ENCODE measurements at places on chromosomes 7 and 10. TPM values are rescaled to one million over a fixed set of nuclear protein-coding genes. Genes with fewer than 3 reads are reported as not detected.

GRCh38 chr10:24417053-24417452, 208.1 kb downstream of the KIAA1217 start:
- peaks cover 6% of the 10 kb centered on the region for H3K27me3 ChIP-seq
- no peak overlapping the region for H3K4me3 ChIP-seq
- H3K27ac ChIP-seq, result no peak overlapping the region
- peaks cover 3% of the 10 kb centered on the region for H3K36me3 ChIP-seq
- no peak for DNase-seq
- peaks cover 8% of the 10 kb centered on the region for H3K4me1 ChIP-seq

DNA sequence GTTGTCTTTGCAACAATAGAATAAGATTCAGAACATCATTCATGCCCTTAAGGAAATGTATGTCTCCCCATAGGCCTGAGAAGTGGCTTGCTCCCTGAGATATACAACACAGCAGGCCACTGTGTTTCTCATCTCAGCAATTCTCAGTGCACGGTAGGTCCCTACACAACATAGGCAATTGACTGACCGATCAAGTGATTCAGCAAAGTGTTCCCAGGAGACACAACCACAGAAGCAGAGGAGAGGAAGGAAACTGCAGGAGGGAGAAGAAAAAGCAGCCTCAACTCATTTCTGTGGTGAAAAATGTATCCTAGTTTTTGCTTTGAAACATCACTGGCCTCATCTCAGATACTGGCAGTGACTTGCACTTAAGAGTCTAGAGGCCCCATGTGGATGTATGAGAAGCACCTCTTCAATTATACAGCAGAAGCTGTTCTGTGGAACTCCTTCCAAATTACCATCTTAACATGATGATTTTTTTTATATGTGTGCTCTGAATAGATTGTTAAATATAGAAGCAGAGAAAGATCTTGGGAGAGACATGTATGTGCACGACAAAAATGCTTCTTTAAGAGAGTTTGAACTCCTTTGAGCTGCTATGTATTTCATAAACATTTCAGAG, 306.8 kb downstream of the XPNPEP1 start:
- no peaks in the 10 kb centered on the region for H3K4me1 ChIP-seq
- H3K4me3 ChIP-seq, result no peak overlapping the region
- no peaks in the 10 kb centered on the region for H3K27me3 ChIP-seq
- no peak overlapping the region for H3K27ac ChIP-seq
- DNase-seq, result no peak

GRCh38 chr7:5296015-5296610, 13.4 kb downstream of the SLC29A4 start:
- peaks cover 4% of the 10 kb centered on the region for H3K36me3 ChIP-seq
- H3K27ac ChIP-seq, result no peak overlapping the region
- H3K4me3 ChIP-seq, result peak overlapping the region; percentile 83
- DNase-seq, result no peak
- H3K4me1 ChIP-seq, result peaks cover 9% of the 10 kb centered on the region

DNA sequence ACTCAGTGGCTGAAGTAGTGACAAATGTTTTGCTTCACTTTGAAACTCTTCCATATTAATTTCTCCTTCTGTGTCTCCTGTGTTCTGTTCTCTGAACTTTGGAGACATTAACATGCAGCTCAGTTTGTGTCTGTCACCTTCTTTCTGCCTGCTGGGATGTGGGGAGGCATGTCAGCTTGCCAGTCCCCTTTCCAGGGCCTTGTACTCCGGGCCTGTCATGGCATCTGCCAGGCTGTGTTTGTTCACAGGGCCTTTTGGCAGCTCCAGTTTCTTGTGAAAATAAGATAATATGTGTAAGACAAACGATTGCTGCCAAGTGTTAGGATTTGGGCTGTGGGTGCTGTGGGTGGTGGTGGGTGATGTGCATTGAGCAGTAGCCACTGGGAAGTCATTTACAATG, 76.1 kb upstream of the ELMO1 start:
- no peaks in the 10 kb centered on the region for H3K36me3 ChIP-seq
- H3K4me1 ChIP-seq, result peaks cover 3% of the 10 kb centered on the region
- no peak for DNase-seq

DNA sequence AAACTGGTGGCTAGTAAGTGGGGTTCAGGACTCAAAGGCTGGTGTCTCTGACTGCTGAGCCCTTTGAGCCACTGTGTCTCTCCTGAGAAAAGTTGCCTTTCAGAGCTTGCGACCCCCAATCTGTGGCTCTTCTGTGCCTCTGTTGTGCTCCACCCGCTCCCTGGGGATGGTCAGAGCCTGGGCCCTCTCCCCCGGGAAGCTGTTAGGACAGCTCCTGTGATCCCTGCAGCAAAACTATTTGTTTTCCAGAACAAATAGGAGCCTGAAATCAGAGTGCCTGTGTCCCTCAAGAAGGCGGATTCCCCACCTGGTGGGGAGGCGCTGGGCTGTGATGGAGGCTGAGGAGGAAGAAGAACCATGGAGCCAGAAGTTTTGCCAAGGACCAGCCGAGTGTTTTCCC, 56.4 kb upstream of the MXI1 start:
- DNase-seq, result no peak
- H3K4me3 ChIP-seq, result no peak overlapping the region
- no peak overlapping the region for H3K27ac ChIP-seq
- H3K4me1 ChIP-seq, result peaks cover 14% of the 10 kb centered on the region
- peaks cover 15% of the 10 kb centered on the region for H3K27me3 ChIP-seq
- peaks cover 3% of the 10 kb centered on the region for H3K36me3 ChIP-seq

- no peak overlapping the region for H3K27ac ChIP-seq
- no peak for DNase-seq
- no peak overlapping the region for H3K4me3 ChIP-seq
- H3K27me3 ChIP-seq, result peaks cover 4% of the 10 kb centered on the region
- peaks cover 7% of the 10 kb centered on the region for H3K4me1 ChIP-seq
Observed at GRCh38 chr10:78413076-78414055, 379.7 kb downstream of the RPS24 start.

GRCh38 chr10:118790058-118790457, 35.3 kb upstream of the CACUL1 start:
- no peak overlapping the region for H3K4me3 ChIP-seq
- no peaks in the 10 kb centered on the region for H3K4me1 ChIP-seq
- no peaks in the 10 kb centered on the region for H3K27me3 ChIP-seq
- no peak for DNase-seq
- no peaks in the 10 kb centered on the region for H3K36me3 ChIP-seq

- H3K36me3 ChIP-seq, result no peaks in the 10 kb centered on the region
- no peak for DNase-seq
- no peak overlapping the region for H3K4me3 ChIP-seq
- no peak overlapping the region for H3K27ac ChIP-seq
- no peaks in the 10 kb centered on the region for H3K27me3 ChIP-seq
Observed at GRCh38 chr10:55747244-55747643, 613.8 kb downstream of the ZWINT start.

GRCh38 chr7:69213878-69214277, 384.4 kb upstream of the AUTS2 start:
- H3K36me3 ChIP-seq, result peaks cover 3% of the 10 kb centered on the region
- H3K4me1 ChIP-seq, result no peaks in the 10 kb centered on the region
- DNase-seq, result no peak
- H3K27ac ChIP-seq, result no peak overlapping the region
- H3K4me3 ChIP-seq, result no peak overlapping the region

GRCh38 chr7:2757904-2758672, 70.1 kb downstream of the AMZ1 start:
- H3K4me1 ChIP-seq, result peaks cover 38% of the 10 kb centered on the region
- H3K36me3 ChIP-seq, result peaks cover 42% of the 10 kb centered on the region
- H3K4me3 ChIP-seq, result no peak overlapping the region
- H3K27ac ChIP-seq, result peak overlapping the region; percentile 73

DNA sequence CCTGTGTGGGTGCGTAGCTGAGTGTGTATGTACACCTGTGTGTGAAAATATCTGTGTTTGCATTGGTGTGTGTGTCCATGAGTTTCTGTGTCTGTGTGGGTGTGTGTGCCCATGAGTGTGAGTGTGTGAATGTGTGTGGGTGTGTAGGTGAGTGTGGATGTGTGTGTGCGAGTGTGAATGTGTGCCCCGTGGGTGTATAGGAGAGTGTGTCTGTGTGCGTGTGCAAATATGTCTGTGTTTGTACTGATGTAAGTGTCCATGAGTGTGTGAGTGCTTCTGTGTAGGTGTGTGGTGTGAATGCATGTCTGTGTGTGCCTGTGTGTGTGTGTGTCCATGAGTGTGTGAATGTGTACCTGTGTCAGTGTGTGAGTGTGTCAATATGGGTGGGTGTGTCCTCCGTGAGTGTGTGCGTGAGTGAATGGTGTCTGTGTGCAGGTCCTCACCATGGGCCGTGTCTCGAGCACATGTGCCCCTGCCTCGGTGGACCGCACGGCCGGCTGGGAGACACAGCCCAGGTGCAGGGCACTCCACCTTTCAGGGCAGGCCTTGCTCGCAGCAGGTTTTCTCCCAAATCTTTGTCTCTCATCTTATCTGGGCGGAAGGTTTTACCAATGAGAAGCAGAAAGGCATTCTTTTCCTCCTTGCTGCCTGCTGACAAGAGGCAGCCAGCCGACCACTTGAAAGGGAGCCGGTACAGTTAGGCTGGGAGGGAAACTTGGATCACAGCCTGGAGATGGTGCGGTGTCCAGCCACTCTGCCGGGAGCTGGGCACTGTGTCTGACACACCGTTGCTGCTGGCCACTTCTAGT, 107.1 kb upstream of the FAM20C start:
- DNase-seq, result no peak
- peaks cover 3% of the 10 kb centered on the region for H3K4me1 ChIP-seq
- peaks cover 12% of the 10 kb centered on the region for H3K36me3 ChIP-seq
- peak overlapping the region; percentile 15 for H3K4me3 ChIP-seq

DNA sequence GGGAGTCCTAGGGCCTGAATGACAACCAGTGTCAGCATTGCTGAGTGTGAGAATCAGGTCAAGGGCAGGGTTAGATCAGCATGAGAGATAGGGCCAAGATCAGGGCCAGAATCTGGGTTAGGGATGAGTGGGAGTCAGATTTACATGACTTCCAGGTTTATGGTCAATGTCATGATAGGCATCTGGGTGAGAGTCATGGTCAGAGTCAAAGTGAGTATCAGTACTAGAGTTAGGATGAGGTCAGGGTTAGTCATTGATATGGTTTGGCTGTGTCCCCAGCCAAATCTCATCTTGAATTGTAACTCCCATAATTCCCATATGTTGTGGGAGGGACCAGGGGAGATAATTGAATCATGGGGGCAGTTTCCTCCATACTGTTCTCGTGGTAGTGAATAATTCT, 12.3 kb downstream of the MRPS24 start:
- no peak overlapping the region for H3K4me3 ChIP-seq
- H3K27ac ChIP-seq, result no peak overlapping the region
- no peaks in the 10 kb centered on the region for H3K36me3 ChIP-seq
- no peak for DNase-seq

GRCh38 chr10:73553761-73554160, 37.4 kb downstream of the USP54 start:
- no peaks in the 10 kb centered on the region for H3K27me3 ChIP-seq
- peaks cover 24% of the 10 kb centered on the region for H3K36me3 ChIP-seq
- no peak overlapping the region for H3K4me3 ChIP-seq
- no peak overlapping the region for H3K27ac ChIP-seq
- H3K4me1 ChIP-seq, result peaks cover 10% of the 10 kb centered on the region

GRCh38 chr10:62573929-62574328, 199.8 kb downstream of the ZNF365 start:
- H3K4me3 ChIP-seq, result no peak overlapping the region
- H3K4me1 ChIP-seq, result no peaks in the 10 kb centered on the region
- no peaks in the 10 kb centered on the region for H3K36me3 ChIP-seq
- no peak for DNase-seq

DNA sequence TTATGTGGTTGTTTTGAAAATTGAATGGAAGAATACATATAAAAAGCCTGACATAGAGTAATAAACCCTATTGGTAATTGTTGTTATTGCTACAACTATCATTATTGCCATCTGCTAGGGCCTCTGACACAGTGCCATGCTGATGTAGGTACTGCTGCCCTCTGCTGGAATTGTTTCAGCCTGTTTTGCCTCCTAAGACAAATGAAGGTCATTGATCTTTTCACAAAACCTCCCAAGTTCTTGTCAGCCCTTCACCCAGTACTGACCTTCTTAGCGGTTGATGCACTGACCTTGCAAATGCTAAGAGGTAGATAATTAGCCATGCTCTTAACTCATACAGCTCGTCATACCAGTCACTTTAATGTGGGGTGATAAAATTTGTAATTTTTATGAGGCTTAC, 975.2 kb downstream of the SORCS1 start:
- peak; percentile 58 for DNase-seq
- H3K4me1 ChIP-seq, result peaks cover 6% of the 10 kb centered on the region
- H3K4me3 ChIP-seq, result no peak overlapping the region
- H3K36me3 ChIP-seq, result no peaks in the 10 kb centered on the region
- no peak overlapping the region for H3K27ac ChIP-seq

GRCh38 chr7:108024538-108024937, 21.6 kb upstream of the LAMB1 start:
- H3K27me3 ChIP-seq, result peaks cover 6% of the 10 kb centered on the region
- H3K36me3 ChIP-seq, result no peaks in the 10 kb centered on the region
- no peak overlapping the region for H3K27ac ChIP-seq
- no peak for DNase-seq

DNA sequence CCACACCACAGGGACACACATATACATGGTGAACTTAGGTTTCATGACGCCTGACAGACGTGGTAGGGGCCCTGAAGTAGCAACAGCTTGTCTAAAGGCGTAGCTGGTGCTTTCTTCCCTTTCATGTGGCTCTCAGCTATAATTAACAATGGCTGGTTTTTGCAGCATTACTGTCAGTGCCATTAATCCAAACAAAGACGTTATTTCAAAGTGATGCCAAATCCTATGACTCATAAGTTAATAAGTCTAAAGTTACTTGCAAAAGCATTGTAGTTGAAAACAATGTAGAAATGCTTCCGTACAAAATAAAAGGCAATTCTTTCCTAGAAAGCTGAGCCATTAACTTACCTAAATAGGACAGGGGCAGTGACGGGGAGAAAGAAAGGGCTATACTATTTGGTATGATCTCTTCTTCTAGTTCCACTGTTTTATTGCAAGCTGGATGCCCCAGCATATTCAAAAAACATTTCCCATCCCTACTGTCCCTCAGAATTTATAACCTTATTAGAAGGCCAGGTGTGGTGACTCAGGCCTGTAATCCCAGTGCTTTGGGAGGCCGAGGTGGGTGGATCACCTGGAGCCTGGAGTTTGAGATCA, 105.4 kb downstream of the ODAD2 start:
- no peaks in the 10 kb centered on the region for H3K4me1 ChIP-seq
- H3K4me3 ChIP-seq, result no peak overlapping the region
- no peak for DNase-seq
- peaks cover 4% of the 10 kb centered on the region for H3K27me3 ChIP-seq

GRCh38 chr7:154842591-154842990, 160.3 kb downstream of the PAXIP1 start:
- no peak overlapping the region for H3K4me3 ChIP-seq
- DNase-seq, result no peak
- H3K36me3 ChIP-seq, result peaks cover 4% of the 10 kb centered on the region
- H3K4me1 ChIP-seq, result peaks cover 36% of the 10 kb centered on the region

GRCh38 chr10:70715853-70716795, 43.8 kb downstream of the ADAMTS14 start:
- H3K4me1 ChIP-seq, result peaks cover 11% of the 10 kb centered on the region
- no peaks in the 10 kb centered on the region for H3K36me3 ChIP-seq

The SLC26A3 gene
- total RNA-seq, result not detected

The CLRN3 gene
- 0.31 TPM for total RNA-seq

The ZNF727 gene
- not detected for total RNA-seq

The TMEM196 gene
- total RNA-seq, result not detected

The KCNMA1 gene
- total RNA-seq, result 5.1 TPM

The PRLHR gene
- not detected for total RNA-seq

The CFTR gene
- 0.18 TPM for total RNA-seq

The NRG3 gene
- 8.2 TPM for total RNA-seq

All from endothelial cell (in vitro differentiated cells).